ENCODE measurements at places on chromosomes 13 and 19.

GRCh38 chr19:46772170-46773017 lies 16.0 kb downstream of the SLC1A5 start:
- DNase-seq = no peak

GRCh38 chr19:32653599-32653915 lies 21.4 kb downstream of the ANKRD27 start:
- no peak for DNase-seq

- no peak for DNase-seq
These were observed 21.2 kb downstream of the WTIP start for GRCh38 chr19:34502582-34503411.

- DNase-seq = no peak
These were observed 96.5 kb downstream of the KL start for GRCh38 chr13:33112766-33113165.

GRCh38 chr13:72536714-72537394 lies 190.6 kb downstream of the MZT1 start:
- DNase-seq = no peak

- DNase-seq = no peak
These were observed 46.0 kb downstream of the MICU2 start for GRCh38 chr13:21557995-21558394.

DNA sequence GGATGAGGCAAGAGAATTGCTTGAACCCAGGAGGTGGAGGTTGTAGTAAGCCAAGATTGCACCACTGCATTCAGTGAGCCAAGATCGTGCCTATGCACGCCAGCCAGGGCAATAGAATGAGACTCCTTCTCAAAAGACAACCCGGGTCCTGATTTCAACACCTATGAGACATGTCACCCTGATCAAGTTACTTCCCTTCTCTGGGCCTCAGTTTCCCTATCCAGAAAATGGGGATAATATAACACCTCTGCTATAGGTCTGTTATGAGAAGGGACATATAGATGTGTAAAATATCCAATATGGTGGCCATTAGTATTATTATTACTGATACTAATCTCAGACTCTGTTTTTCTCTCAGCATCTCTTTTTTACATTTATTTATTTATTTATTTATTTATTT lies 12.9 kb upstream of the GIPR start:
- DNase-seq = no peak

- DNase-seq = no peak
These were observed 6.7 kb upstream of the C13orf46 start for GRCh38 chr13:113980489-113981064.

DNA sequence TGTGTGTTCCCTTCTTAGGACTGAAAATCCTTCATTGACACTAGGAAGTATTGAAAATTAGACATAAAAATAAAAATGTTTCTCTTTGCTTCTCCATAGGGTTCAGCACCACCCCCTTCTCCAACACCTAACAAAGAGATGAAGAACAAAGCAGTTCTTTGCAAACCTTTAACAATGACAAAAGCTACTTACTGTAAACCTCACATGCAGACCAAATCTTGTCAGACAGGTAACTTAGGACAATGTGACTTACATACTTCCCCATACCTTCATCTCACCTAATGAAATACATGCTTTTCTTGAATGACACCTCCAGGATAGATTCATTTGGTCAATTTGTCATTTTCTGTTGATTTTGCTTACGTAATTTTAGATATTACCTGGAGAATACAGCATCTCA lies 99.9 kb downstream of the ZMYM2 start:
- DNase-seq = no peak

GRCh38 chr13:46315491-46316075 lies 71.5 kb downstream of the RUBCNL start:
- DNase-seq = no peak

- no peak for DNase-seq
These were observed 132.2 kb downstream of the FREM2 start for GRCh38 chr13:38819053-38819452.

- no peak for DNase-seq
These were observed 80.3 kb downstream of the ANKRD10 start for GRCh38 chr13:110834572-110834971.

DNA sequence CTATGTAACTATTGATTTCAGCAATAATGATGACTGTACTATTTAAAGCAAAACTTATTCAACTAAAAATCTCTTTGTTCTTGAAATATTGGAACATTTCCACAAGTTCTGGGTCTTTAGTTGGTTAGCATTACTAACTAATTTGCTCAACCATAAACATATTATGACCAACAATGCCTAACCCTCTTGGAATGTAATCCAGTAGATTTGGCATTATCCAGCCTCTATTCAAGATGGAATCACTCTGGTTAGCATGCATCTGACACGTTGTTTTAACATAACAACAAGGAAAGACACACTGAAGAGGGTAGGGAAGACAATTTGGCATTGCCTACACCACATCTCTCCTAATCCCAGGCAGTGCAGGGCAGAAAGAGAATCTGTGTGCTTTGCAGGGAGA lies 941.3 kb upstream of the PCDH20 start:
- no peak for DNase-seq

GRCh38 chr13:20550799-20551198 lies 16.2 kb upstream of the IFT88 start:
- DNase-seq = no peak

DNA sequence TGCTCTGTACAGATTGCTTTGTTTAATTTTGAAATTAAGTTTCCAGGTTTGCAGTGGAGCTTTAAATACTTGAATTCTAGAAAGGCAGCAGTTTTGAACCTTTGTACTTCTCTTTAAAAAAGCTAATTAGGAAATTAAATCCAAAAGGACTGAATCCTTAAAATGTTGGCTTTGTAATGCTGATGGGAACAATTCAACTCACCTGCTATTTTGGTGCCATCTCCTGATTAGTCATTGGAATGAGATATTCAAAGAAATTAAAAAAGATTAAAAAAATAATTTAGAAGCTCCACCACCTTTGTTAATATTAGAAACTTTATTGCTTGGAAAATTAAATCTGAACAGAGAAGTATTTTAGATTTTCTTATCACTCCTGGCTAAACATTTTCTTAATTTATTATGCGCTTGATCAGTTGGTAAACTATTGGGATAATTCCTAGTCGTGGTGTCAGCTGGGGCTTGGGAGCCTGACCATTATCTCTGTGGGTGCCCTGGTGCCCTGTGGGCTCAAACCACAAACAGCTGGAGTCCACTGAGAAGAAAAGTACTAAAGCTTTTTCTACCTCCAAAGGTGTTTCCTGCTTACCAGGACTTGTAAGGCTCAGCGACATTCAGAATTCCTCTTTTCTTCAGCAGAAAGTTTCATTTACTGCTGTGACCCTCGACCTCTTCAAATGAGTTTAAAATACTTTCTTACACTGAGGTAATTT lies 540.4 kb downstream of the DIAPH3 start:
- DNase-seq = no peak

- DNase-seq = no peak
These were observed 68.2 kb upstream of the PCDH9 start for GRCh38 chr13:67298297-67298696.

DNA sequence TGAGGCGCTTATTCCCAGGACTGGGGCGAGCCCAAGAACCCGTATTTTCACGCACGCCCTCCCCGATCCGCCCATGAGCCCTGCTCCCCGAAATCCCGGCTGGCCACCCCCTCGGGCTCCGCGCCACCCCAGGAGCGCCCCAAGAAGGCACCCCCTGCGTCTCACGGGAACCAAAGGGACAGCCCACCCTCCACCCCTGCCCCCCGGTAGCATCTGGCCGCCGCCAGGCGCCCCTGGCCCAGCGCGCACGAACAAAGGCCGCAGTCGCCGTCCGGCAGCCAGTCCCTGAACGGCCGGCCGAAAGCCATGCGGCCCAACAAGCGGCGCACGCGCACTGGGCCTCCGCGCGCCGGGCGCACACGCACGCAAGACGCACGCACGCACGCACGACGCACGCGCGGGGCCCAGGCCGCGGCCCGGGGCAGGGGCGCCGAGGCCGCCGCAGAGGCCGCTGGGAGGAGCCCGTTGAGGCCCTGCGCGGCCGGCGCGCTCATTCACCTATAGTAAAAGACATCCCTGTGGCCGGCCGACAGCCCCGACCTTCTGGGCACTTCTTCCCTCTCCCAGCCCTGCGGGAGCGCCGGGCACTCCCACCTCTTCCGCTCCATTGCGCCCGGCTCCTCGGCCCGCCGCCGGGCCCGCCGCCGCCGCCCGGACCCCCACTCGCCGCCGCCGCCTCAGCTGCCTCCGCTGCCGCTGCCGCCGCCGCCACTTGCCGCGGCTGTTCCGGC lies 476 bp downstream of the MBD3 start:
- peak; percentile 81 for DNase-seq

DNA sequence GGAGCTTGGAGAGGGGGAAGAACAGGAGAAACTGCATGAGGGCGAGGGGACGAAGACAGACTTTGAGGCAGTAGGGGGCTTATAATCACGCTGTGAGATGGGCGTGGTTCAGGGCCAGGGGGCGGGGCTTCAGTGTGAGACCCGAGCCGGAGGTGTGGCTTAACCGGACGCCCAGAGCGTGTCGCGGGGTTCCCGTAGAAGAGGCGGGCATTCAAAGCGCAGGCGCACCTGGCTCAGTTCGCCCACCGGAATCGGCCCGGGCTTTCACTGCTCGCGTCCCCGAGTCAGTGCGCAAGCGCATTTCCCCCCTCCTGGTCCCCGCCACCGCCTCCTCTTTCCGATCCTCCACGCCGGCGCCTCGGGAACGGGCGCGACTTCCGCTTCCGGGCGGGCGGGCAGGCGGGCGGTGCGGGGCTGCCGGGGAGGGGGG lies 225 bp upstream of the ZNF865 start:
- DNase-seq = peak; percentile 96

DNA sequence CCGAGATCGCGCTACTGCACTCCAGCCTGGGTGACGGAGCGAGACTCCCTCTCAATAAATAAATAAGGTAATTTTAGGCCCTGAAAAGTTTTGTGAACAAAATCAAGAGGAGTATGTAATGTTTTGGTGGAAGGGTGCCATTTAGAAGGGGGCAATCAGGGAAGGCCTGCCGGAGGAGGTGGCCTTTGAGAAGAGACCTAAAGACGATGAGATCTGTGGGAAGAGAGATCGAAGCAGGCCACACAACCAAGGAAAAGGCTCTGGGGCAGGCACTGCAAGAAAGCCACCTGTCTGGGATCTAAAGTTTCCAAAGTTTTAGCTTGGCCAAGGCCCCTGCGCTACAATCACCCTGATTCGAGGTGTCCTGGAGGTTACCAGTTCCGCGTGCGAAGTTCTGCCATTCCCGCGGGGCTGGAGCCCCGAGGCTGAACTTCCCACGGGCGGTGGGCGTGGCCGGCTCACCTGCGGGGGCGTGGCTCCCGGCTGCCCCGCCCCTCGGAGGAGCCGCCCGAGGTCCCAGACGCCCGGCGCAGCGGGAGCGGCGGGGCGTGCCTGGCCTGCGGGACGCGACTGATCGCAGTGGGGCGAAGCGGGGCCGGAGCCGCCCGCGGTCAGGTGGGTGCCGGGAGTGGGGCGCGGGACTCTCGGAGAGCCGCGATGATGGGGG lies at the start of gene KLC3:
Gene KLC3 (plus strand): TSS at position 519 of the 667 bp plus-strand sequence. CDS start 4,792 bp downstream, outside the sequence.
- DNase-seq = peak; percentile 7

DNA sequence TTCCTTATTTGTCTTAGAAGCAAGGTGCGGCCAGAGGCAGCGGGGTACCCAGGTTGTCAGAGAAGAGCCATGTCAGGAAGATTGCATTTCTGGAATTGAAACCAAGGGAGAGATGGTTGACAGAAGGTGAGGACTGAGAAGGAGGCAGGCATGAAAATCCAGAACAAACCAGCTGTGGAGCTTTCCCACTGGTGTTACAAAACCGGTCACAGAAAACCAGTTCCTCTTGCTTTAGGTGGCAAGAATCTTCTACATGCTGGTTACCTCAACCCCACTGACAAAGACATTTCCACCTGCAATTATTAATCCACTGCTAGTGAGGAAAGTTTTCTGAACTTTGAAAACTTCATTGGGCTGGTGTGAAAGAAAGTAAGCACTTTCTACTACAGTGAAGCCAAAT lies 64.0 kb upstream of the MED4 start:
- DNase-seq = no peak
